ENCODE measurements at places on chromosomes 16 and 17. TPM values are rescaled to one million over a fixed set of nuclear protein-coding genes. Genes with fewer than 3 reads are reported as not detected.

The TP53TG3 gene
- not detected for total RNA-seq

The SMIM22 gene
- 3.3 TPM for total RNA-seq

The BTBD17 gene
- total RNA-seq, result not detected

The PTX4 gene
- total RNA-seq, result not detected

The CDH15 gene
- total RNA-seq, result 3.8 TPM

- H3K27me3 ChIP-seq, result no peaks in the 10 kb centered on the region
- peaks cover 31% of the 10 kb centered on the region for H3K36me3 ChIP-seq
- no peak overlapping the region for H3K4me3 ChIP-seq
- no peaks in the 10 kb centered on the region for H3K4me1 ChIP-seq
Observed at GRCh38 chr16:22326771-22327445, 29.7 kb downstream of the POLR3E start.

DNA sequence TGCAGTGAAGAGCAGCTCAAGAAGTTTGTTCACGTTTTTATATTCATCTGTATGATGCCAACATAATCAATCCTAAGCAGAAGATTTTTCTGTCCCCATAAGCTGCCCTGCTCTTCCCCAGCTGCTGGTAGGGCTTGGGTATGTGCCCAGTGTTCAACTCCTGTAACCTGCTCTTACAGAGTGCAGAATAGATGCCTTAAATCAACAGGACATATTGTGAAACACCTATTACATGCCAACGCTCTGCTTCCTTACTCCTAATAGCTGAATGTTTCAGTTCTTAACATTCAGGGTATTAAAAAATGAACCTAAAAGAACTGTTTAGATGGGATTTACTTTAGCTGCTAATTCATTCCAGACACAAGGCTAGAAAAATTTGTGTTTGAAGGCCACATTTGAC lies 190.9 kb downstream of the HS3ST3A1 start:
- no peak for DNase-seq
- no peak overlapping the region for H3K4me3 ChIP-seq
- H3K27me3 ChIP-seq, result no peaks in the 10 kb centered on the region

DNA sequence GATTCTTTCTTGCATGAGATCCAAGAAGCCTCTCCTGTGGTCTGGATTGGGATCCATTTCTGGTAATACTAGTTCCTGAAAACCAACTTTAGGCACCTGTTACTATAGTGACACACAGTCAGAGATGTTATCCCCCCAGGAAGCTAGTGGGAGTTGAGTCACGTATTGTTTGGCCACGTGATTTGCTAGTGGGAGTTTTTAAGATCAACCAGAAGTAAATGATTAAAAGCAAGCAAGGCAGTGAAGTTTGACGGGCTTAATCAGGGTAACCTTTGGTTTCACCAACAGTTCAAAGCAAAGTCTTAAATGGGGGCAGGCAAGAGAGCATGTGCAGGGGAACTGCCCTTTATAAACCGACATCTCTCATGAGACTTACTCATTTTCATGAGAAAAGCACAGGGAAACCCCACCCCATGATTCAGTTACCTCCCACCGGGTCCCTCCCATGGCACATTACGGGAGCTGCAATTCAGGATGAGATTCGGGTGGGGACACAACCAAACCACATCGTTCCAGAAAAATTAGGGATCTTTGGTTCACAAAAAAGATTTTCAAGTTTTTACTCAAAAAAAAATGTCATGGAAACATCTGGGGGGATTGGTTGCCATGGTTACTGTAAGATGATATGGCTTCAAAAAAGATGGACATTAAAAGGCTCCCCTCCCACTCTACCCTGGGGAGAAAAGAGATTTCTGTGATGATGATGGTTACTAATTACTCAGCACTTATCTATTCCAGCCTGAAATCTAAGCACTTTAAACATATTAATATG lies 483.1 kb upstream of the ERCC4 start:
- H3K27me3 ChIP-seq, result no peaks in the 10 kb centered on the region
- H3K4me1 ChIP-seq, result no peaks in the 10 kb centered on the region
- no peaks in the 10 kb centered on the region for H3K36me3 ChIP-seq
- H3K4me3 ChIP-seq, result no peak overlapping the region

- H3K4me3 ChIP-seq, result no peak overlapping the region
- DNase-seq, result no peak
- H3K27me3 ChIP-seq, result no peaks in the 10 kb centered on the region
- H3K4me1 ChIP-seq, result no peaks in the 10 kb centered on the region
Observed at GRCh38 chr16:7805686-7806396, 473.2 kb downstream of the RBFOX1 start.

- H3K27ac ChIP-seq, result no peak overlapping the region
- no peaks in the 10 kb centered on the region for H3K36me3 ChIP-seq
- H3K4me3 ChIP-seq, result no peak overlapping the region
- H3K27me3 ChIP-seq, result peaks cover 48% of the 10 kb centered on the region
Observed at GRCh38 chr17:73748508-73748907, 104.3 kb upstream of the SDK2 start.

DNA sequence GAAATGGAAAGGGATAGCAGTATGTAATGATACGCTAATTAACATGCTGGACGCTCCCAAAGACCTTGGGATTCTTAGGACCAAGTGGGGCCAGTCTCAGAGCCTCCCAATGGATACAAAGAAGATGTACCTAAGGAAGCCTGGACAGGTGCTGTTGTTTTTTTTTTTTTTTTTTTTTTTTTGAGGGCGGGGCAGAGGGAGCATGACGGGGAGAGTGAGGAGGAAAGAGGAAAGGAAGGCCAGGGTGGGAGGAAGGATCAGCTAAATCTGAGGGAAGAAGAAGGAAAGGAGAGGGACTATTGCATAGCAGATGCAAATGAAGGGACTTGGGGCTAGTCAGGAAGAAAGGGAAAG lies 2.5 kb downstream of the VAMP2 start:
- H3K27ac ChIP-seq, result peak overlapping the region; percentile 12
- no peak overlapping the region for H3K4me3 ChIP-seq
- H3K27me3 ChIP-seq, result no peaks in the 10 kb centered on the region
- DNase-seq, result no peak
- H3K36me3 ChIP-seq, result peaks cover 13% of the 10 kb centered on the region

DNA sequence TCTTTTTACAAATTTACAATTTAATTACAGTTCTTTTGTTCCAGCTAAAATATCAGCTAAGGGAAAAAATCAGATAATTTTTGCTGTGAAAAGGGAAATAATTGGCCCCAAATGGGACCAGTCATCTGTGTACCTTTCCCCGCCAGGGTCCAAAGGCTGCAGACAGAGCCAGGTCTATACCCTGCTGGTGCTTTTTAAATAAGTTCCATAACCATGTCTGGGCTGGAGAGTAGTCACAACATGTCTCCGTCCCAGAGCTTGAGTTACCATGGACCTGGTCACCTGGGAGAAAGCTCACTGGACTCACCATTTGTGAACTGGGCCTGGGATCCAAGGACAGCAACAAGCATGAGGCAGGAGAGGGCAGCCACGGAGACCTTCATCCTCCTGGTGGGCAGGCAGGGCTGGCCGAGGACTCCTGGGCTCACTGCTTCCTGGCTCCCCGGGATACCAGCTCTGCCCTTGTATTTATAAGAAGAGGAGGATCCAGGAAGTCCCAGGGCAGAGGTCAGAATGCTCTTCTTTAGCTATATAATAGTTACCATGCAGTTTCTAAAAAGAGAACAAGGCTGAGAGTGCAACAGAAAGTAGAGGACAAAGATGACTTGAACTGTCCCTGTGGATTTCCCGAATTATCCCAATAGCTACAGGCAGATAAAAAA lies at the start of gene CCL15:
Gene CCL15 (minus strand): TSS at position 444 of the 662 bp plus-strand sequence. CDS start 61 bp downstream, at position 383.
- no peak within 1 kb of the TSS for H3K4me3 ChIP-seq
- DNase-seq, result no peak
- H3K27ac ChIP-seq, result no peak within 1 kb of the TSS
- H3K27me3 ChIP-seq, result 0 out of 2 replicates have a peak, but pooled peaks cover 3% of the 10 kb centered on the region
- H3K36me3 ChIP-seq, result no peaks in the 10 kb centered on the region
- no peaks in the 10 kb centered on the region for H3K4me1 ChIP-seq

GRCh38 chr17:6035801-6036394 lies 34.3 kb upstream of the WSCD1 start:
- no peak for DNase-seq
- H3K4me3 ChIP-seq, result no peak overlapping the region
- H3K36me3 ChIP-seq, result no peaks in the 10 kb centered on the region
- no peaks in the 10 kb centered on the region for H3K4me1 ChIP-seq
- no peak overlapping the region for H3K27ac ChIP-seq
- peaks cover 24% of the 10 kb centered on the region for H3K27me3 ChIP-seq

DNA sequence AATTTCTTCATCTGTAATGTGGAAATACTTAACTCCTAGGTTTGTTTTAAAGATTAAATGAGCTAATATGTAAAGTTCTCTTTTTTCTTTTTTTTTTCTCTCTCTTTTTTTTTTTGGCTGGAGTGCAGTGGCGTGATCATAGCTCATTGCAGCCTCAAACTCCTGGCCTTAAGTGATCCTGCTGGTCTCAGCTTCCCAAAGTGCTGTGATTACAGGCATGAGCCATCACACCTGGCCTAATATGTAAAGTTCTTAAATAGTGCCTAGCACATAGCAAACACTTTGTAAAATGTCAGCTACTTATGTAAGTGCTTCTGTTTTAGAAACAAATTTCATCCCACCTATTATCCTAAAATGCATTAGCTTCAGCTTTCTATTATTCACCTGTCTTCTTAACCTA lies 40.0 kb downstream of the TMC6 start:
- no peak overlapping the region for H3K4me3 ChIP-seq
- DNase-seq, result no peak
- no peaks in the 10 kb centered on the region for H3K4me1 ChIP-seq
- no peaks in the 10 kb centered on the region for H3K27me3 ChIP-seq
- peaks cover 34% of the 10 kb centered on the region for H3K36me3 ChIP-seq
- H3K27ac ChIP-seq, result no peak overlapping the region

GRCh38 chr17:39684369-39685192 lies 3.3 kb downstream of the PGAP3 start:
- H3K4me3 ChIP-seq, result no peak overlapping the region
- H3K4me1 ChIP-seq, result peaks cover 10% of the 10 kb centered on the region
- DNase-seq, result no peak

GRCh38 chr17:31580316-31580705 lies 188.8 kb downstream of the RAB11FIP4 start:
- DNase-seq, result no peak
- no peak overlapping the region for H3K4me3 ChIP-seq

DNA sequence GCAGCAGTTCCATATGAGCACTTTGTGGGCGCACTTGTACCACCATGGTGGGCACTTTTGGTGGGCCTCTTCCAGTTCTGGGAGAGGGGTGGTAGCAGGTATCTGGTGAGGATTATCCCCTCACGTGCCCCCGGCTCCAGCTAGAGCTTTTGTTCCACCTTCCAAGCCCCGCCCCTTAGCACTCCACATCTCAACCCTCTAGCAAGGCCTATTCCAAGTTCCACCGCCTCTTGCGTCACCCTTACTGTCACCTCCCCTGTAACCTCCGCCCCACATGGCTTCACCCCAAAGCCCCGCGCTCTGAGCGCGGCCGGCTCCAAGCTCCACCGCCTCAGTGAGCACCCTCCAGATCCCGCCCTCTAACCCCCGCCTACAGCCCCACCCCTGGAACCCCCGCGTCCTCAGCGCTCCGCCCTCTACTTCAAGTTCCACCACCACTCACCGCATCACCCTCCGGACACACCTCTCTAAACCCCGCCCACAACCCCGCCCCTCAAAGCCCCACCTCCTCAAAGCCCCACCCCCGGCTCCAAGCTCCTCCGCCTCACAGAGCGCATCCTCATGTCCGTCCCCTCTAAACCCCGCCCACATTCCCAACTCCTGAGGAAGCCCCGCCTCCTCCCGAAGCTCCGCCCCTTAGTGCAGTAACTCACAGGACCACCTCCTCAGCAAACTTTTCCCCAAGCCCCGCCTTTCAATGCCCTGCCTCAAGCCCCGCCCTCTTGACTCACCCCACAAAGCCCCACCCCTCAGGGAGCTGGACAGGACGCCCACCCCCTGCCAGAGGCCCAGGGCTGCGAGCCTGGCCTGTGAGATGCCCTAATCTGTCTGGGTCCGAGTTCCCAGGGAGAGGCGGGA lies 11.1 kb downstream of the SCN4A start:
- no peak overlapping the region for H3K27ac ChIP-seq
- peaks cover 4% of the 10 kb centered on the region for H3K4me1 ChIP-seq
- H3K27me3 ChIP-seq, result no peaks in the 10 kb centered on the region
- no peaks in the 10 kb centered on the region for H3K36me3 ChIP-seq
- H3K4me3 ChIP-seq, result peak overlapping the region; percentile 20

DNA sequence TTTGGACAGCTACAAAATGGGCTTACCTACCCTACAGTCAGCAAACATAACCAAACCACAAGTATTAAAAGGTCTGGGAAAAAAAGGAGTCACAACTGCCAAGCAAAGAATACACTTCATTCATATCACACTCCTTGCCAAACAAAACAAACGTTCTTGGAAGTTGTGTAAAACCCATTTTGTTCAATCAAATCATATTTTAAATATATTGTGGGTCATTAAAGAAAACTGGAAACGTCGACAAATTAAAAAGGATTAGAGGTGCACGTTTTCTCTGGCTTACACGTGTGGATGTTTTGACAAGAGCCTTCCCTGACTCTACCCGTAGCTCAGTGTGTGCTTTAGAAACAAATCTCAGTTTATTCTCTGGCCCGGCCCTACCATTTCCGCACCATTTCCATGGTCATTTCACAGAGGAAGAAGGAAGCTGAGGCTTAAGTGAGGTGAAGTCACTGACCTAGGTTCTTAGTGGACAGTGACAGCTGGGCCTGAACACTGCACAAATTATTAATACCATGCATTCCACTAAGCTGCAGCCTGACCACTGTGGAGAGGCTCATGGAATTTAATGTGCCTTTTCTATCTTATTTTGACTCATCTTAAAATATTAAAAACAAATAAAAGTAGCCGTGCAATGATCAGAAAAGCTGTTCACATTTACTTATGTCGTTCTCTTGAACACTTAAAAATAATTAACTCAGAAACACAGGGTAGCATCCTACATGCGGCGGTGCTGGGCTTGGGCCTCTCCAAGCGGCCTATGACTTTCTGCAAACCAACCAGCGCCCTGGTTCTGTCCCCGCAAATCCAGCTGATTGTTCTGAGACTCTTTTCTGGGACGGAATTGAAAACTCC lies 968 bp downstream of the CEP112 start:
- no peaks in the 10 kb centered on the region for H3K27me3 ChIP-seq
- peak overlapping the region; percentile 64 for H3K27ac ChIP-seq
- peaks cover 18% of the 10 kb centered on the region for H3K4me1 ChIP-seq
- H3K36me3 ChIP-seq, result no peaks in the 10 kb centered on the region
- DNase-seq, result no peak

- no peak overlapping the region for H3K27ac ChIP-seq
- no peaks in the 10 kb centered on the region for H3K27me3 ChIP-seq
- no peaks in the 10 kb centered on the region for H3K36me3 ChIP-seq
Observed at GRCh38 chr16:28543072-28543471, 4.3 kb upstream of the NUPR1 start.

DNA sequence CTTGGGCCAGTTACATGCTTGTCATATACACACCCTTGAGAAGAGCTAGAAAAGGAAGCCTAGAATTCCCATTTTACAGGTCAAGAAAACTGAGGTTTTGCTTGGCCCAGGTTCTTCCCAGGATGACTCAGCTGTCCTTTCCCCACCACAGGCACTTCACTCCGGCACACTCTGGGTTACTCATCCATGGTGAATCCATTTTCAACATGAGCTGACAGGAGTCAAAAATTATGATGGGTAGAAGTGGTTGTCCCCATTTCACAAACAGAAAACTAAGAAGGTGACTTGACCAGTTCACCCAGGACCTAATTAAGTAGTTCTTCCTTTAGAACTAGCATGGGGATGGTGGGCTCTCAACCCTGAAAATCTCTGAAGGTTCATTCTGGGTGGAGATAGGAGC lies 67.2 kb downstream of the USP22 start:
- no peaks in the 10 kb centered on the region for H3K4me1 ChIP-seq
- H3K36me3 ChIP-seq, result no peaks in the 10 kb centered on the region
- H3K27me3 ChIP-seq, result peaks cover 50% of the 10 kb centered on the region
- H3K27ac ChIP-seq, result no peak overlapping the region
- no peak for DNase-seq
